ENCODE measurements at places on chromosomes 16 and 17. TPM values are rescaled to one million over a fixed set of nuclear protein-coding genes. Genes with fewer than 3 reads are reported as not detected.

- peaks cover 2% of the 10 kb centered on the region for H3K36me3 ChIP-seq
- H3K4me1 ChIP-seq = no peaks in the 10 kb centered on the region
- H3K4me3 ChIP-seq = no peak overlapping the region
- no peak for DNase-seq
- no peak overlapping the region for H3K27ac ChIP-seq
Observed at GRCh38 chr16:69069504-69069903, 35.9 kb upstream of the HAS3 start.

DNA sequence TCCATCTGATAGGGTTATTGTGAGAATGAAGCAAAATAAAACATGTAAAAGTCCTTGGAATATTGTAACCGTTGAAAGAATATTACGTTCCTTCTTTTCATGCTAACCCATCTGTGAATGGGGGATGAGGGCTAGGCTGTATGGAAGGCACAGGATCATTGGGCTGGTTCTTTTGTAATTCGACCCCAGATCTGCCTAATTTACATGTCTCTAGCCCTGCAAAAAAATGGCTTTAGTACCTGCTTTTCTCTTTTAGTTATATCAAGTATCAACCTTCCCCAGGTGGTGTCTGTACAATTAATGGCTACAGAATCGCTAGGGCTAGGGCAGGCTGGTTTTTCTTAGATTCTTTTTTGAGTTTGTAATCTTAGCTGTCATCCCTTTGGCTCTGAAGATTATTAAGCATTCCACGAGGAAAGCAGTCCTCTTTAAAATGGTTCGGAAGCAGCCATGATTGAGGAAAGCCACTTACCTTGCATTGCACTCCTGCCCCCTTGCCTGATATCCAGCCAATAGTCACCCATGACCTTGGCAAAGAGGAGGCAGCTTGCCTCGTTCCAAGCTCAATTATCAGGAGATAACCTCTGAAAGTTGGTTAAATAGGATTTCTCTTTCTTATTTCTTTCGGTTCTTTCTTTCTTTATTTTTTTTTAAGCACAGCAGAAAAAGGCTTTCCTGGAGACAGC, 153.9 kb upstream of the ZKSCAN2 start:
- H3K4me3 ChIP-seq = no peak overlapping the region
- DNase-seq = no peak
- H3K4me1 ChIP-seq = no peaks in the 10 kb centered on the region

DNA sequence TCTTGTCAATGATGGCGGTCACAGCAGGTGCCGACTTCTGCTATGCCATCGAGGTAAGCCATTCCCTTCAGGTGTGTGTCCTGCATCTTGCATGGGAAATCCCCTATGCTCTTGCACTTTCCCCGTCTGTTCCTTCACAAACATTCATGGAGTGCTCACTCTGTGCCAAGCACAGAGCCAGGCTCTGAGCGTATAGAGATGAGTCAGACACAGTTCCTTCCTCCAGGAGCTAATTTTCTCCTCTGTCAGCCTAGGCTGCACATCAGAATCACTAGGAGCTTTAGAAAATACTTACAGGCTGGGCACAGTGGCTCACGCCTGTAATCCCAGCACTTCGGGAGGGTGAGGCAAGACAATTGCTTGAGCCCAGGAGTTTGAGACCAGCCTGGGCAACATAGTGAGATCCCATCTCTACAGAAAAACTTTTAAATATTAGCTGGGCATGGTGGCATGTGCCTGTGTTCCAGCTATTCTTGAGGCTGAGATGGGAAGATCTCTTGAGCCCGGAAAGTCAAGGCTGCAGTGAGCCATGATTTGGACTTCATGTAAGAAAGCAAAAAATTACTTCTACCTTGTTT, 14.1 kb downstream of the PRMT7 start:
- peaks cover 5% of the 10 kb centered on the region for H3K4me1 ChIP-seq
- H3K27ac ChIP-seq = no peak overlapping the region
- H3K27me3 ChIP-seq = no peaks in the 10 kb centered on the region

The IGF2BP1 gene
- not detected for total RNA-seq

DNA sequence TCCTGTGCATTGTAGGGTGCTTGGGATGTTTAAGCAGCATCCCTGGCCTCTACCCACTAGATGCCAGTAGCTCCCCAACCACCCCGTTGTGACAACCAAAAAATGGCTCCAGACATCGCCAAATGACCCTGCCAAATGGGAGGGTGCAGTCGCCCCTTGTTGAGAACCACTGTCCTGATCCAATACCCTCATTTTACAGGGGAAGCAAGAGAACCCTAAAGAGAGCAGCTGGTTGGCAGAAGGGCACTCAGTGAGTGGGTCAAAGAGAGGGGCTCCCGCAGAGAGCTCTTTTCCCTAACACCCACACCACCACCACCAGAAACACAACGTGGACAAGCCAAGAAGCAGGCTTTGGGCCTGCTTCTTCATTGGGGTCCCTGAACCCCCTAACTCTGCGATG, 18.4 kb downstream of the TEKT5 start:
- H3K36me3 ChIP-seq = no peaks in the 10 kb centered on the region
- no peak overlapping the region for H3K27ac ChIP-seq
- H3K27me3 ChIP-seq = no peaks in the 10 kb centered on the region
- no peak overlapping the region for H3K4me3 ChIP-seq
- no peak for DNase-seq
- no peaks in the 10 kb centered on the region for H3K4me1 ChIP-seq

The TPPP3 gene
- total RNA-seq = not detected

DNA sequence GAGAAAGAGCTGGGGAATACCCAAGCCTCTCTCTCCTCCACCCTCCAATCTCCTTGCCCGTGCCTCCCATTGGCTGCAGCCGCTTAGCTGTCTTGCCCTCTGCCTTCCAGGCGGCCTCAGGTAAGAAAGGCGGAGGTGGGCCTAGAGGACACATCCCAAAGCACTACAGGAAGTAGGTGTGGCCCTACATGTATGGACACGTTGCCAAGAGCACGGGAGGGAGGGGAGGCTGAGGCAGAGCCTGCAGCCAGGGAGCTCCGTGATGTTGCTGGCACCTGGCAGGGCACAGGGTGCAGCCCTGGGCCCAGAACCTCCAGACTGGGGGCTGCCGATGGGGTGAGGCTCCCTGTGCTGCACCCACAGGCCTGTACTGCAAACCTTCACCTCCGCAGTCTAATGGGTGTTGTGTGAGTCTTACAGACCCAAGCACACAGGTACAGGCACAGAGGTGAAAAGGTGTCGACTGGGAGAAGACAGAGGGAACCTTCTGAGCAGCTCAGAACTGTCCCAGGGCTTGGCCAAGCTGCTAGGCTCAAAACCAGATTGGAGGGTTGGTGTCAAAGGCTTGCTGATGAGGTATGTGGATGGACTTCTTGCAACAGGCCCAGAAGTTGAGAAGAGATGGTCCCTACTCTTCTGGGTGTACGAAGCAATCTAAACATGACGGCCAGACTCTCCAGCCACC, 23.5 kb upstream of the FOXK2 start:
- DNase-seq = no peak
- H3K27me3 ChIP-seq = no peaks in the 10 kb centered on the region
- H3K4me1 ChIP-seq = peaks cover 38% of the 10 kb centered on the region
- peak overlapping the region; percentile 55 for H3K4me3 ChIP-seq
- H3K27ac ChIP-seq = peak overlapping the region; percentile 62
- no peaks in the 10 kb centered on the region for H3K36me3 ChIP-seq

Measured in CD4-positive, alpha-beta T cell (primary cell).